ENCODE measurements at places on chromosomes 3 and 15. TPM values are rescaled to one million over a fixed set of nuclear protein-coding genes. Genes with fewer than 3 reads are reported as not detected.

GABRG3 gene
- not detected for total RNA-seq

DNA sequence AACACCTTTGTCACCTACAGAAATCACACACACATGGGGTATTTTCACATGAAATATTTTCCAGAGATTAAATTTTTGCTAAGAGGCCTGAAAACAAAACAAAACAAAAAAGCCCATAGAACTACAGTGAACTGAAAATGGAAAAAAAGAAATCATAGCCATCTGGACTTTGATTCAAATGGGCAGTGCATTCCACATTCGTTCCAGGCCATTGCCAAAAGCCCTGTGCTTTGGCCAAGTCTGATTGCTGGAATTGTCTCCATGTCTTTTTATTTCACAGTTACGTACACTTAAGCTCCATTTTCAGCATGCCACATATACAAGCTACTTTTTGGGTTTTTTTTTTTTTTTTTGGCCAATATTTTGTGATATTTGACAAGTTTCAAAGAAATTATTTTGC lies 47.1 kb downstream of the TFG start:
- no peak for DNase-seq

DNA sequence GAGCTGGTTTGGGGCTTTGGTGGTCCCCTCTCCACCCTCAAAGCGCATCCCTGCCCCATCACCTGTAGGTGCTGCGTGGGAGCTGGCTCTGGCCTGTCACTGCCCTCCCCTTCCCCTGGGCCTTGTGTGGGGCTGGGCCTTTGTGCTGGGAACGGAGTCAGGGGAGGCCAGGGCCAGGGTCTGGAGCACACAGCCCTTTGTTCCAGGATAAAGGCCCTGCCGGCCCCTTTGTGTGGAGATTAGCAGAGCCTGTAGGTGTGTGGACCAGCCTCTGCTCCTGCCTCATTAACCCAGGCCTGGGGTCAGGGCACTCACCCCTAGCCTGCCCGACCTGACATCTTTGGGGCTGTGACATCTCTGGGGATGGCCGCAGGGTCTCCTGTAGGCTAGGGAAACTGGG lies 8.9 kb downstream of the EPHB3 start:
- no peak for DNase-seq

- peak; percentile 13 for DNase-seq
Observed at GRCh38 chr3:184815046-184815930, 3.3 kb downstream of the VPS8 start.

GRCh38 chr3:122349171-122349570 lies 24.1 kb downstream of the CSTA start:
- DNase-seq = peak; percentile 26

SCN5A gene
- 0.20 TPM for total RNA-seq

DNA sequence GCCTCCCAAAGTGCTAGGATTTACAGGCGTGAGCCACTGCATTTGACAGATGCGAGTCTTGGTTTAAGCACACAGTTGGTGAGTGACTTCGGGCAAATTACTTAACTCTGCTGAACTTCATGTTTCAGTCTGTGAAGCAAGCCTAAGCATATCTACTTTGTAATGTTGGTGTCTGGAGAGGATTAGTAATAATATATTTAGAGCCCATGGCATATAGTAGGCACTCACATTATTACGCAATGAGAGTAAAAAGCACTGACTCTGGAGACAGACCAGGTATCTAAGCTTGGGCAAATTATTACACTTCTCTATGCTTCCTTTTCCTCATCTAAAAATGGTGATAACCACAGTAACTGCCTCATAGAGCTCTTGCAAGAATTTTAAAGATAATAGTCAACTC lies 208.7 kb upstream of the P2RY1 start:
- DNase-seq = no peak

GRCh38 chr15:66019368-66019767 lies 150.1 kb downstream of the RAB11A start:
- no peak for DNase-seq

CCDC39 gene
- total RNA-seq = 0.10 TPM

GRCh38 chr3:188279502-188280335 lies 125.8 kb downstream of the LPP start:
- no peak for DNase-seq

GRCh38 chr15:58043192-58043903 lies 22.2 kb downstream of the ALDH1A2 start:
- DNase-seq = peak; percentile 38

DNA sequence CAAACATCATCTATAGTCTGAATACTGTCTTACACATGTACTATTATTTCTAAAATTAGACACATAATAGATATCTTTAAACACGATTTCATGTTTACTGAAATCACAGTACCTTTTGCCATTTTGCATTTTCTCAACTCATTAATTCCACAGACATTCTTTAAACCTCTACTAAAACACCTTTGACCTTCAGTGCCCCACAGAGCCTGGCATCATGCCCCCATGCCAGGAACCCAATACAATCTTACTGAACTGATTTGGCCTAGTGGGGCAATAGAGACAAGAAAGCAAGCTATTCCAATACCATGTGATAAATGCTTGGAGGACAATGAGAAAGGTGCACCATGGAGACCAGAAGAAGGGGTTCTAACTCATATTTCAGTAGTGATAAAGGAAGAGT lies 19.3 kb upstream of the GUCA1C start:
- no peak for DNase-seq

LRRIQ4 gene
- 0.17 TPM for total RNA-seq

GRCh38 chr15:95684693-95685115 lies 645.8 kb upstream of the NR2F2 start:
- peak; percentile 95 for DNase-seq

GRCh38 chr15:94592495-94592894 lies 361.1 kb downstream of the MCTP2 start:
- DNase-seq = no peak

DNA sequence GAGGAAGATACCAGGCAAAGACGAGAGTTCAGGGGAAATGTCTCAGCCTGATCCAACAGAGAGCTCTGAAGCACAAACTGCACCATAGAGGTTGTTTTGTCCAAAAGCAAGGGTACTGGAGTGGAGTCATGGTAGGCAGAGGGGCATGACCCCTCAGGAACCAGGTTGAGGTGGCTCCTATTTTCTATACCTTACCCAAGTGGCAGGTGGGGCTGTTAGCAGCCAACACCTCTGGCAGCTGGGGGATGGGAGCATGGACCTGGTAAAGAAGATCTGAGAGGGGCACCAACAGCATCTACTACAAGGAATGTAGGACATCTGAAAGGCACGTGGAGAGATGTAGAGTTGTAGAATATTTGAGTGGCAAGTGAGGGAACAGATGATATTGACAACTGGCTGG lies 85.2 kb downstream of the GAP43 start:
- no peak for DNase-seq

MYO5C gene
- total RNA-seq = 18.3 TPM

DNA sequence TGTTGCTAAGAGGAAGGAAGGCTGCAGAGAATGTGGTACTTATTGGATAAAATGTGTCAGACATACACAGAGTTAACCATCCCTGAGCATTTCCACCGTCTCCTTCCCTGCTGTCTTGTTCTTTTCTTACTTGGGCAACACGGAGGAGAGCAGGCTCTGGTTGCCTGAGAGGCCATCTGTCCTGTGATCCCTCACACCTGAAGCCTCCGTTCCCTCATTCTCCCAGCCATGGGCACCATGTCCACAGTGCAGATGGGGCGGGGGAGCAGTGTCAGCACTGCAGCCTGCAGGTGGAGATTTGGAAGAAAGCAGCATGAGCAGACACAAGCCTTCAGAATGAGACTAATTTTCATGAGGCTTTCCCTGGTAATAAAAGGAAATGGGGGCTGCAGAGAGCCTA lies 133.7 kb downstream of the CHCHD6 start:
- DNase-seq = no peak

SLC6A1 gene
- not detected for total RNA-seq

GPR149 gene
- total RNA-seq = not detected

ZNF774 gene
- total RNA-seq = 2.4 TPM

- no peak for DNase-seq
Observed at GRCh38 chr3:108281670-108282069, 14.7 kb upstream of the HHLA2 start.

DUOXA1 gene
- total RNA-seq = not detected

GRCh38 chr3:178833695-178834094 lies 237.9 kb downstream of the ZMAT3 start:
- no peak for DNase-seq

SLC22A14 gene
- not detected for total RNA-seq

HRG gene
- total RNA-seq = not detected

All from renal cortical epithelial cell (primary cell).